ENCODE measurements at places on chromosomes 6 and 20. TPM values are rescaled to one million over a fixed set of nuclear protein-coding genes. Genes with fewer than 3 reads are reported as not detected.

Gene EPHA7
- total RNA-seq = 3.6 TPM

Gene PRRT1
- 5.1 TPM for total RNA-seq

Gene ARMH2
- total RNA-seq = 0.54 TPM

GRCh38 chr6:25086500-25087091, 150.8 kb upstream of the RIPOR2 start:
- DNase-seq = no peak
- no peaks in the 10 kb centered on the region for H3K4me1 ChIP-seq
- no peak overlapping the region for H3K27ac ChIP-seq

DNA sequence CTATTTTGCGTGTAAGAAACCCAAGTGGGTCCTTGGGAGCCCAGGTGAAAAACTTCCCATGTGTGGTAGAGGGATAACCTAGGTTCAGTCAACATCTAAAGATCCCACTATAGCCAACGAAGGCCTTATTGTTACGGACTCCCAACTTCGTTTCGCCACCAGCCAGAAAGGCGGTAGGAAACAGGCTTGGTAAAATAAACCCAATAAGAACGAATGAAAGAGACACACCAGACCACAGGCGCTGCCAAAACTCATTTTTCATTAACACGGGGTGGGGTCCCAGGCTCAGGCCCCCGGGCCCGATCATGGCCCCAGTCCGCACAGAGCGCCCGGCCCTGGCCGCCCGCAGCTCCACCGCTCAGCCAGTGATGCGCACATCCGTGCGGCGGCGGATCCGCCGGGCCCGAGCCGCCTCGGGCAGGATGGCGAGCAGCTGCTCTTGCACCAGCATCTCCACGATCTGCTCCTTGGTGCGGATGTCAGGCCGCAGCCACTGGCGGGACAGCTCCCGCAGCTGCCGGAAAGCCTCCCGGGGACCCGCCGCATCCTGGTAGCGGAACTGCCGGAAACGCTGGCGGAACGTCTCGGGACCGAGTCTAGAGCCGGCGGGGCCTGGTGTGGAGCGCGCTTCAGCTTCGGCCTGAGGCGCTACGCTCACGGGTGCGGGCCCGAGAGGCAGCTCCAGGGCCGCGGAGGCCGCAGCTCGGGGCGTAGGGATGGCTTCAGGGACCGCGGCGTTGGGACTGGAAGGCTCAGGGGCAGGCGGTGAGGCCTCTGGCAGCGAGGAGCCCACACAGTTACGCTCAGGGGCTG, 709 bp downstream of the SCAND1 start:
- peak overlapping the region; percentile 98 for H3K27ac ChIP-seq
- no peaks in the 10 kb centered on the region for H3K36me3 ChIP-seq
- DNase-seq = peak; percentile 64

GRCh38 chr20:63360850-63361518, at the start of gene CHRNA4:
TSS of gene CHRNA4 (minus strand) at chr20:63361349. CDS start at chr20:63361165, 184 bp downstream.
- H3K4me3 ChIP-seq = peak within 1 kb of the TSS; percentile 83
- DNase-seq = peak; percentile 58
- H3K4me1 ChIP-seq = peaks cover 19% of the 10 kb centered on the region
